ENCODE measurements at places on chromosomes 1 and 21.

DNA sequence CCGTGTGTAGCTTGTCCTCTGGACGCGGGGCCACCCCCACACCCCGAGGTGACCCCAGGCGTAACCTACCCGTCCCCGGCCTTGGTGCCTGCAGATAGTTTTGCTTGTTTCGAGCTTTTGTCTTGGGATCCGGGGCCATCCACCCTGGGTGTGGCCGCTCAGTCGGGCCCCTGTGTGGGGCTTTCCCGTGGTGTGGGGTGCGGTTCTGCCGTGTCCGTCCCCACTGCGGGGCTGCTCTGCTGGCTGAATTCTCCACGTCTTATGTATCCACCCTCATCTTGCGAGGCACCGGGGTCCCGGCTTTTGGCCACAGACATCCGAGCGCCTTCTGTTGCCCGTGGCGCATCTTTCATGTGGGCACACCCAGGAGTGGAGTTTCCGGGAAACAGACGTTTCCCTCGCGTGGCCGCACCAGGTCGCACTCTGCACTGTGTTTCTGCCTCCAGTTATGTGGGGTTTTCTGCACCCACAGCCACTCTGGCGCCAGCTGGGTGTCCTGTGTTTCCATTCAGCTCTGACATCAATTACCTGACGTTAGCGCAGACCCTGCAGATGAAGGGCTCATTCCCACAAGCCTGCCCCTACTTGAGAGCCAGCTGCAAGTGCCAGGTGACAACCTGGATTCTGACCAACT is 64.9 kb downstream of the PRKCZ start:
- no peak for DNase-seq

DNA sequence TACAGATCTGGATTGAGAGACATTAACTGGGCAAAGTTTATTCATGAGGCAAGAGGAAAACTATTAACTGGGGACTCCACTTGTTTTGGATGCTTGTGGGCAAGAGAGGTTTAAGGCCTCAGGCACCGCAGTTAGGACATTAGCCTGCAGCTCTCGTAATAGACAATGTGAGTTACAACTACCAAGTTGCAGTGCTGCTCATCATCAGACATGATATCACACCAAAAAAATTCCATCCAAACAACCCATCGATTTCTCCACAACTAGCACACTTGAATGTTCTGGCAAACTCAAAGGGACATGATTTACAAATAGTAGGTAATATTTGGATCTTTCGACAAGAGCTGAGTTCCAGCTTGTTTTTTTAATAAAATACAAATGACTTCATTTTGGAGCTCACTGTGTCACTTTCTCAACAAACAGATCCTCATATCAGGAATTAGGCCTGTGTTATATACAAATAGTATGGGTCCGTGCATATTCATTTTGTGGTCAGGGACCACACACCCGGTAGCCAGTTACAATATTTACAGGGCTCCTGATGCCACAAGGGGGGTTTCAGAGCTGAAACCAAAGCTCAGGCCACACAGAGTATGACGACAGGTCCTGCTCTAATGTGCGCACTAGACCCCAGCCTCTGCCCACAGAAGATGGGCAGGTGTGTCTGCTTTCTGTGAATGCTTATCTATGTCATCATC is 128.0 kb downstream of the TGFBR3 start:
- DNase-seq = no peak

GRCh38 chr21:32459972-32460371 is 47.5 kb downstream of the EVA1C start:
- DNase-seq = no peak

GRCh38 chr1:15295696-15296095 is 48.7 kb downstream of the FHAD1 start:
- no peak for DNase-seq

DNA sequence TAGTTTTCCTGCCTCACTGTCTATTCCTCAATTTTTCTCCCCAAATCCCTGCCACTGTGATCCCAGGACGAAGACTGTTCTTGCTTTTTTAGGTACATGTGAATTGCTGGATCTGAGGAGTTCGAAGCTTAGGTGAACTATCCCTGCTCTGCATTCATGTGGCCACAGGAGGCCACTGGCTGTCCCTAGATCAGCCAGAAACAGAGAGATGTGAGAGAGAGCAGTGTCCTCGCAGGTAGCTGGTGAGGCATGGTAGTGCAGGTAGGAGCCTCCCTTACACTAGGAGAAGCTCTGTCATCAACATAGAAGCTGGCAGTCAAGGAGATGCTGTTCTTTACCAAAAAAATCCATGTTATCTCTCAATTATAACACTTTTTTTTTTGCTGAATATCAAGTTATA is 71.5 kb downstream of the USP24 start:
- no peak for DNase-seq

- DNase-seq = no peak
Measured at GRCh38 chr1:198671136-198671535, 32.3 kb downstream of the PTPRC start.

GRCh38 chr21:32611471-32611997 is 643 bp downstream of the CFAP298 start:
- no peak for DNase-seq

DNA sequence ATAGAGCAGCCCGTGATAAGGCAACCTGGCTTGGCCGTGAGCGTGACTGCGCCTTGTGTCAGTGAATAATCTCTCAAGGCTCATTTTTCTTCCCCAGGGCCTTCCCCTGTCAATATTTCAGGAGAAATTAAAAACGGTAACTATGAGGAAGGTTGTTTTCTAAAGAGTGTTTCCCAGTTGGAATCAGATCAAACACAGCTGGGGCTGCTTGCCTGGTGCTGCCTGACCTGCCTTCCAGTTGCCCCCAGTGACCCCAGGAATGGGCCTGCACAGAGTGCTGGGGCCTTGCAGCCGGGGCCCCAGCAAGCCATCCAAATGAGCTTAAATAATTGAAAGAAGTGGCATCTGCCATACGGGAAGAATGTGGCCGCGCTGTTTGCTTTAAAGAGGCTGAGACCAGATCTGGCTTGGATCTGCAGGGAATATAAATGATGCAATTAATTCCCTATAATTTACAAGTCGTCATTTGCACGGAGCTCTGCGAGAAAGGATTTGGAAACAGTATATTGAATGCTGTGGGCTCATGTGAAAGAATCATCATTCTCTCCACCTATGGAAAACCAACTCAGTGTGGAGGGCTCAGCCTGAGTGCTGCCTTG is 203.9 kb downstream of the C1orf94 start:
- no peak for DNase-seq

- DNase-seq = peak; percentile 66
Measured at GRCh38 chr21:14737922-14738321, 191.8 kb upstream of the SAMSN1 start.

DNA sequence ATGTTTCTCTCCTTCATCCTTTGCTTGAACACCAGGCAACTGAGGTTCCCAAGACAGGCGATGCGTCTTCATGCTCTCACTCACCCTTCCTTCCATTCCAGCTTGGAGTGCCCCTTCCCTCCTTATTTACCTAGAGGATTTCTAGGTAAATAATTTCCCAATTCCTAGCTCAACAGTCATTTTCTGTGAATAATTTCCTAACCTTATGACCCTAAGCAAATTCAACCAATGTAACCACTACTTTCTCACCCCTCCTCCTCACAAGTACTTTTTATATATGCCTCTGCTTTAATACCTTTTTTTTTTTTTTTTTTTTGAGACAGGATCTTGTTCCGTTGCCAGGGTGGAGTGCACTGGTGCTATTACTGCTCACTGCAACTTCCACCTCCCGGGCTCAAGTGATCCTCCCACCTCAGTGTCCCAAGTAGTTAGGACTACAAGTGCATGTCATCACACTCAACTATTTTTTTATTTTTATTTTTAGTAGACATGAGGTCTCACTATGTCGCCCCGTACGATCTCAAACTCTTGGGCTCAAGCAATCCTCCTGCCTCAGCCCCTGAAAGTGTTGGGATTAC is 86.7 kb downstream of the USP24 start:
- no peak for DNase-seq

GRCh38 chr1:207241164-207241934 is 80.1 kb upstream of the CD55 start:
- no peak for DNase-seq

- no peak for DNase-seq
Measured at GRCh38 chr1:177487481-177487880, 316.7 kb downstream of the BRINP2 start.

DNA sequence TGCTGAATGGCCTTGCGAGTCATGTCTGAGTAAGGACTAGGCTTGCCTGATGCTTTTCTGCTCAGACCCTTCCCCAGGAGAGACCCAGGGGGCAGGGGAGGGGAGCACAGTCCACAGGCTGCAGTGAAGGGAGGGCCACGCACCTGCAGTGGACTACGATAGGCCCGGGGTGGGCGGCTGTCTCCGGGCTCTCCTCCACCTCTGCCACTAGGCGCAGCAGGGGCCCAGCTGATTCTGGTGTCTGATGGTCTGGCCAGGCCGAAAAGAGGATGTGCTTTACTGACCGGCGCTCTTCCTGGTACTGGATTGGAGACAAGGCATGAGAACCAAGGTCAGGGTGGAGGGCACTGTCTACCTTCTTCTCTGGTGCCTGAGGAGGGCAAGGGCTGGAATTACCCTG is 7.9 kb upstream of the ARL8A start:
- DNase-seq = no peak

DNA sequence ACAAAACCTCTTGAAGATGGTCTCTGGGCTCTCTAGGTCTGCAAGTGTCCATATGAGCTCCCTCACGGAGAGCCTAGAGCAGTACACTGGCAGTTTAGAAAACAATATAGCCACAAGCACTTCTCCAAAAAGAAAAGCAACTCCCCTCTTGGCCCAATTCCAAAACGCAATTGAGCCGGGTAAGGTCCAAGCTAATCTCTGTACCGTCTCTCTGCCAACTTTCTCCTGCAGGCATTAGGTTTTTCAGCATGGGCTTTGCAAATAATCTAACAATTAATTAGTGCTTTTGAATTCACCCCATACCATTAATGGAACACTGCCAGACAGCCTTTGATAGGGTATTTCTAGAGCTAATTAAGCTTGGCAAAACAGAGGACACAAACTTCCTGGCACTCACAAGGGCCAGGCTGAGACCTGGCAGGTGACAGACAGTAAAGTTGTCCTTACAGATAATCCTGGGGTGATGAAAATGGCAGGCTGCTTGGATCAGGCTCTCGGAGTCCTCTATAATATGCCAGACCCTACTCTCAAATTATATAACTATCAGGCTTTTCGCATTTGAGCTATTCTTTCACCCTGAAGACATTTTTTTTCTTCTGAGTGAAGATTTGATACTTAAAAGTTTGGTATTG is 39.8 kb downstream of the TGFBR3 start:
- peak; percentile 22 for DNase-seq

GRCh38 chr1:219352961-219353651 is 179.4 kb downstream of the LYPLAL1 start:
- DNase-seq = no peak

- DNase-seq = no peak
Measured at GRCh38 chr1:14745001-14745720, 146.7 kb downstream of the KAZN start.

DNA sequence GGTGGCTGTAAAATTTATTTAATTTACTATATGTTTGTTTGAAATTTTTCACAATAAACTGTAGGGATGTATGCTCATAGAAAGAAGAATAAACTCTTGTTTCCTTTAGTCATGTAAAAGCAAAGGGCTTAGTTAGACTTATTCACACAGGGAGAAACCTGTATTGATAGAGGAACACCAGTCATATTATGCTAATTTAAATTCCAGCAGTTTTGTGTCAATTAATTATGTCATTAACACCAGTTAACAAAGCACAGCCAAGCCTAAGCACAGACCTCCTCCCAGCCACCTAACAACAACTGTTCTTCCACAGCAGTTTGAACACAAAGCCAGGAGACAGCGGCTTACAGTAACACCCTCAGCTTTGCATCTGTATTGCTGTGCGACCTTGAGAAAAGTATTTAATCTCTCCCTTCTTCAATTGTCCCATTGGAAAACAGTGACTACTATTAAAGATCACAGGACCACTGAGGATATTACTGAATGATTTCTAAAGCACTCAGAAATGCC is 260.8 kb upstream of the RRP15 start:
- no peak for DNase-seq

- no peak for DNase-seq
Measured at GRCh38 chr1:28086651-28087050, 1.8 kb downstream of the EYA3 start.

DNA sequence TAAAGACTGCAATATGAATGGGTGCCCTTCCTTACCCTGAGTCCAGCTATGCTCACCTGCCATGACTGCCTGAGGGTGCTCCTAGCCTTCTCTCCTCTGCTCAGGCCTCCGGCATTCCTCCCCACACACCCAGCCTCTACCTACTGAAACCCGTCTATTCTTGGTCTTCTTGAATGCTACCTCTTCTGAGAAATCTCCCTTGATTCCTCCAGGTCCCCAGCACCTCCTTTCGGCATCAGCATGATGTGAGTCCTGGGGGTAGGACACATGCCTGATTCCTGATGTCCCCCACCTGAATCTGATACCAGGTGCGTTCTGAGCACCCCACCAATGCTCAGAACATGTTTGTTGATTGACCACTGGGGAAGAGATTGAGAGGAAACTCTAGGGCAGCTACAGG is 8.6 kb downstream of the LDLRAD1 start:
- no peak for DNase-seq

DNA sequence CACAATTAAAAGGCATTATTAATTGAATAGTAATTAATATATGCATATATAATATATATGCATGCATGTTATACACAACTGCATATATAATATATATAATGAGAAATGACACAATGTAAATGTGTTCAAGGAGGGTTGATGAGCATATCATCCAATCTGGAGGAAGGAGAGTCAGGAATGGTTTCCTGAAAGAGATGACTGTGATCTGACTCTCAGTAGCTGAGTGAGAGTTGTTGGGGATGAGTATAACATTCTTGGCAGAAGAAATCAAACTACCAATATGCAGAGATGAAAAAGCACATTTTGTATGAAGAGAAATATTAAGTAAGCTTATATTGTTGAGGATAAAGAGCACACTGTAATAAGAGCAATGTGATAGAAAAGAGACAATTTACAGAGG is 37.3 kb downstream of the F13B start:
- DNase-seq = no peak

- DNase-seq = peak; percentile 17
Measured at GRCh38 chr1:181179987-181180365, 91.5 kb downstream of the IER5 start.
